Mucosa of descending colon (tissue), 3 donors: ENCODE measurements at places on chromosomes 2 and 18. TPM values are rescaled to one million over a fixed set of nuclear protein-coding genes. Genes with fewer than 3 reads are reported as not detected.

Gene CACNB4
- 1.4 TPM for total RNA-seq

Gene LYPD1
- total RNA-seq, result not detected

Gene VWC2L
- total RNA-seq, result not detected

Gene ZNF892
- total RNA-seq, result 1.7 TPM

Gene SRD5A2
- total RNA-seq, result not detected

Gene HAUS1
- total RNA-seq, result 26.2 TPM

Gene PLGLB2
- 5.0 TPM for total RNA-seq

Gene AGXT
- total RNA-seq, result 4.1 TPM

Gene CYBRD1
- 103 TPM for total RNA-seq

Gene CREG2
- not detected for total RNA-seq

Gene CHMP1B
- total RNA-seq, result 60.9 TPM

Gene IDH1
- total RNA-seq, result 227 TPM

Gene DIPK1C
- 0.98 TPM for total RNA-seq

Gene ZNF804A
- total RNA-seq, result 0.14 TPM

Gene UPP2
- total RNA-seq, result not detected
